ENCODE measurements at places on chromosomes 3 and 15.

DNA sequence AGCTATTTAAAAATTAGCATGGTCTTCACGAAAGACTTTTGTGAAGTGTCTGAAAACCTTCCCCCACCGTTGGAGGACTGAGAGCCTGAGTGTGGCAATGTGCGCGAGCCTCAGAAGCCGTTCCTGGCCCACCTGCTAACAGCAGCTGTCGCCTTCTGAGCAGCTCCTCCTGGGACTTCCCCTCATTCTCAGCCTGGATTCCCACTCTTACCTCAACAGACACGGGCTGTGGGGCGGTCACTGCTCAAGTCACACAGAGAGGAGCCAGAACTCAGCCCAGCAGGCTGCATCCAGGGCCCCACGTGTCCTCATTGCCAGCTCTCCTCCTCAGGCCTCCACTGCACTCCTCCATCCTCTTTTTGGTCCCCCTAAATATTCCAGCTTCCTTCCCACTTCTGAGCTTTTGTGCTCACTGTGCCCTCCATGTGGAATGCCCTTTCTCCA lies 7.8 kb downstream of the DNASE1L3 start:
- DNase-seq: peak; percentile 15

DNA sequence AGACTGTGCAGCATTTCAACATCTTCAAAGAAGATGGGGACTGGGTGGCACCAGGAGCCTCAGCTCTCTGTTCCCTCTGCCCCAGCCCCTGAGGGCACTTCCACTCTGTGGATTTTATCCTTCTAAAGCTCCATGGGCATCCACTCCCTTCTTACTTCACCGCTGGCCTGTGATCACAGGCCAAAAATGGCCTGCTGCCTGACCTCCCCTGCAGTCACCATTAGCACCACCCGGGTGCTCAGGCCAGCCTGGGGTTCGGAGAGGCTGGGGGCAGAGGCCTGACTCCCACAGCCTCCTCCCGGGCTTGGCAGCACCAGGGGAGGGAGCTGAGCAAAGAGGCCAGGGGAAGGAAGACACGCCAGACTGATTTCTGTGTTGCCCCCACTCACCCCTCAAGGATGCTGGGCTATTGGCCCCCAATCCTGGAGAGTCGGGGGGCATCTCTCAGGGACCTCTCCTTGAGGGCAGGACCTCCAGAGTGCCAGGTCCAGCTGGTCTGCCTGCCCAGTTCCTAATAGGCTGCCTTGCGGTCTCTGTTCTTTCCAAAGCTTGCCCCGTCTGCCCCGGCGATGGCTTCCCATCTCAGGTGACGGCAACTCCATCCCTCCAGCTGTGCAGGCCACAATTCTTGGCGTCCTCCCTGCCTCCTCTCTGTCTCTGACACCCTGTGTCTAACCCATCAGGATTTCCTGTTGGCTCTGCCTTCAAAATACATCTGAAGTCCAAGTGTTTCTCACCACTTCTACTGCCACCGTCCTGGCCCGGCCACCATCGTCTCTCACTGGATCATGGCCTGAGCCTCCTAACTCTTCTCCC lies 67.1 kb downstream of the EXOG start:
- peak; percentile 7 for DNase-seq

GRCh38 chr3:33642806-33643205 lies 75.2 kb downstream of the CLASP2 start:
- DNase-seq: no peak

- DNase-seq: peak; percentile 44
These were observed 3.6 kb downstream of the GALNT15 start for GRCh38 chr3:16177962-16178627.
